ENCODE measurements at places on chromosomes 3 and 15. TPM values are rescaled to one million over a fixed set of nuclear protein-coding genes. Genes with fewer than 3 reads are reported as not detected.

Gene HTR3E
- not detected for total RNA-seq

Gene CKMT1B
- not detected for total RNA-seq

Gene CDC25A
- 10.5 TPM for total RNA-seq

Gene C15orf39
- total RNA-seq, result 19.4 TPM

Gene HEG1
- 76.1 TPM for total RNA-seq

Gene SLC2A2
- total RNA-seq, result not detected

Gene ITIH3
- total RNA-seq, result 10.0 TPM

Gene C3orf62
- 1.5 TPM for total RNA-seq

- DNase-seq, result no peak
- no peaks in the 10 kb centered on the region for H3K36me3 ChIP-seq
- no peak overlapping the region for H3K4me3 ChIP-seq
- H3K27me3 ChIP-seq, result no peaks in the 10 kb centered on the region
Measured at GRCh38 chr15:38864122-38864521, 299.5 kb upstream of the RASGRP1 start.

DNA sequence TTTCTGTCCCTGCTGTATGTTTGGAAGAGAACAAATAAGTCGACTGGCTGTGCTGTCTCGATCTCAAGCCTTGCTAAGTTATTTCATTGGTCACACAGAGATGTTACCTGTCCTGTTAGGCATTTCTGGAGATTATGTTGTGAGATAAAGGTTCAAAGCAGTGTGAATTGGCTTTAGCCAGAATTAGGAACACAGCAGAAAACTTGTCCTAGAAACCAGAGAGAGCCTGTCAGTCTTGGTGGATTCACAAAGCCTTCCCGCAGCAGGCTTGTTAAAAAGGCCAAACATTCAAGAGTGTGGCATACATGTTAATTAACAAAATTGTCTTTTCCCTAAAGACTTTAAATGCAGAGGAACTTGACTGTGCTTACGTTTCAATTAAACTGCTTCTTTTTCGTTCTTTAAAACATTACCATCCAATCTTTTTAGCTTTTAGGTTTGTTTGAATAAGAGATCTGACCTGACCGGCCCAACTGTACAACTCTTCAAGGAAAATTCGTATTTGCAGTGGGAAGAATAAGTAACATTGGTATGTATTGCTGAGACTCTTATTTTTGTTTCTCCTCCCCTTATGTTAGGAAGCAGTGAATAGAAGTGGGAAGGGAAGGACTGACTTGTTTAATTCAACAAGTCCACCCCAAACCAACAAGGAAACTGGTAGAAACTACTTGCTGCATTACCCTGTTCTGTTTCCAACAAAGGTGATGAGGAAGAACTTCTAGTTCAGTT is 25.2 kb downstream of the ABHD2 start:
- H3K36me3 ChIP-seq, result no peaks in the 10 kb centered on the region
- H3K4me1 ChIP-seq, result peaks cover 5% of the 10 kb centered on the region
- DNase-seq, result no peak
- H3K27me3 ChIP-seq, result no peaks in the 10 kb centered on the region

DNA sequence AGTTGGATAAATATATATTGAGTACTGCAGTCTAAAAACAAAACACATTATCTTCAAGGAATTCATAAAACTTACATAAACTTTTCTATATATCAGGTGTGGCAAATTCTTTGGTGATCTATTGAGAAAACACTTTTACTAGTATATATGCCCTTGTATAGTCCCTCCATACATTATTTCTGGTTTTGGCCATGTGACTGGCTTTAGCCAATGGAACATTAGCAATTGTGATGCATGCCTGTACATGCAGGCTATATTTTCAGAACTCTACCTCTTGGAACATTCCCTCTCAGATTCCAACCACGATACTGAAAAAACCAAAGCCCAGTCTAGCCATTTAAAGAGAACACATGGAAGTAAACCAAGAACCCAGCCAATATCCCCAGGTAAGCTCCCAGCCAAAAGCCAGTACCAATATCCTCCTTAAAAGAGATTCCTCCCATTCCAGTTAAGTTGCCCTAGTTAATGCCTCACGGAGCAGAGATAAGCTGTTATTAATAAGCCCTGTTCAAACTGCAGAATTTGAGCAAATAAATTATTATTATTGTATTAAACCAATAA is 152.8 kb downstream of the NEK10 start:
- no peak overlapping the region for H3K4me3 ChIP-seq
- no peak for DNase-seq
- H3K4me1 ChIP-seq, result no peaks in the 10 kb centered on the region
- no peaks in the 10 kb centered on the region for H3K36me3 ChIP-seq
- no peak overlapping the region for H3K27ac ChIP-seq

DNA sequence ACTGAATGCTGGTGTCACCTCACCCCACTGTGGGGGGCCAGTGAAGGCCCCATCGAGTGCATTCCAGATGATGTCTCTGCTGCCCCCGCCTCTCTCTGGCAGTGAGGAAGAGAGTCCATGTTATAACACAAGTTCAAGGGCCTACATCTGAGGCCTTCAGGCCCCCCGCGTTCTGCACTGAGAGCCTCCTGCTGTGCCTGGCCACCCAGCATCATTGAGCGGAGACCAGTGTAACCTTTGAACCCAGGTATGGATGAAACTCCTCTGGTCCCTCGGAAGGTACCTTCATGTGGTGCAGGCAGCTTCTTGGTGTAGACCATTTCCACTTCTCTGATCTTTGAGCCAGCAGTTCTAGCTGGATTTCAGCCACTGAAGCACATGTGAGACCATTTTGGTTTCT is 324.9 kb downstream of the OCA2 start:
- no peak overlapping the region for H3K27ac ChIP-seq
- H3K4me3 ChIP-seq, result no peak overlapping the region
- DNase-seq, result no peak
- no peaks in the 10 kb centered on the region for H3K4me1 ChIP-seq

DNA sequence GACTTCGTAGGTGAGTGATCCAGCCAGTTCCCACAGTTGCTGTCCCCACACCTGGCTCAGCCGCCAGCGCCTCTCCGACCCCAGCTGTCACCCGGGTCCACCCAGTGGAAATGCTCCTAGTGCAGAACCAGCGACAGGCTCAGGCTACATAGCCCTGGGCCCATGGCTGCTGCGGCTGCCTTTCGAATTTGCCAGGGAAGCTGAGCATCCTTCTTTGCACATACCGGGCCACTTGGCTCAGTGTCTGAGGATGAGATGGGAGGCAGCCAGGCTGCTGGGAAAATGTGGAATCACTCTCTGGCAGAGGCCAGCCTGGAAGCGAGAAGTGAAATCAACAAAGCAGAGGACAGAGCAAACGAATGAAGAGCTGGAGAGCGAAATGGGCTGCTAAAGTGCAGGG is 80.1 kb downstream of the ST8SIA2 start:
- H3K4me1 ChIP-seq, result no peaks in the 10 kb centered on the region
- no peaks in the 10 kb centered on the region for H3K36me3 ChIP-seq
- H3K27ac ChIP-seq, result no peak overlapping the region
- no peaks in the 10 kb centered on the region for H3K27me3 ChIP-seq
- no peak overlapping the region for H3K4me3 ChIP-seq
- no peak for DNase-seq

- no peaks in the 10 kb centered on the region for H3K36me3 ChIP-seq
- no peaks in the 10 kb centered on the region for H3K27me3 ChIP-seq
- H3K4me3 ChIP-seq, result no peak overlapping the region
- H3K27ac ChIP-seq, result no peak overlapping the region
- no peaks in the 10 kb centered on the region for H3K4me1 ChIP-seq
- DNase-seq, result peak; percentile 22
Measured at GRCh38 chr3:155391551-155391958, 98.1 kb upstream of the STRIT1 start.

GRCh38 chr3:195058336-195059005 is 212.5 kb downstream of the XXYLT1 start:
- H3K4me3 ChIP-seq, result no peak overlapping the region
- no peaks in the 10 kb centered on the region for H3K27me3 ChIP-seq
- H3K4me1 ChIP-seq, result no peaks in the 10 kb centered on the region
- no peaks in the 10 kb centered on the region for H3K36me3 ChIP-seq
- H3K27ac ChIP-seq, result no peak overlapping the region
- DNase-seq, result no peak

DNA sequence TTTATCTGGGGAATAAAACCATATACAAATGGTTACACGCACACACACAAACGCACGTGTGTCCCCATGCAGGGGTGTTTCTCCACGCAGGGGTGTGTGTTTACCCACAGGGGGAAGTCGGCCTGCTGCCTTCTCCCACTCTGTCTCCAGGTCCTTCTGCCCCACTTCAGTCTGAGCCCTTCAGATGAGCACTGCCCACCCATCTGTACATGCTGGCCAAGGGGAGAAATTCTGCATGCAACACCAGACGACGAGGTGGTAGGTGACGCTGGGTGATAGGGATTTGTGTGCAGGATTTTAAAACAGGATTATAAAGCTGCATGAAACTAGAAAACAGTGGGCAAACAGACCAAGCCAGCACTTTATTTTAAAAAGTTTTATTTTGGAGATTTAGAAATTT is 122.5 kb downstream of the TJP1 start:
- no peak overlapping the region for H3K27ac ChIP-seq
- no peaks in the 10 kb centered on the region for H3K4me1 ChIP-seq
- H3K4me3 ChIP-seq, result no peak overlapping the region
- H3K36me3 ChIP-seq, result no peaks in the 10 kb centered on the region

- H3K4me3 ChIP-seq, result no peak overlapping the region
- H3K27ac ChIP-seq, result peak overlapping the region; percentile 67
- no peaks in the 10 kb centered on the region for H3K36me3 ChIP-seq
Measured at GRCh38 chr15:100111125-100112060, 230.4 kb downstream of the ADAMTS17 start.

DNA sequence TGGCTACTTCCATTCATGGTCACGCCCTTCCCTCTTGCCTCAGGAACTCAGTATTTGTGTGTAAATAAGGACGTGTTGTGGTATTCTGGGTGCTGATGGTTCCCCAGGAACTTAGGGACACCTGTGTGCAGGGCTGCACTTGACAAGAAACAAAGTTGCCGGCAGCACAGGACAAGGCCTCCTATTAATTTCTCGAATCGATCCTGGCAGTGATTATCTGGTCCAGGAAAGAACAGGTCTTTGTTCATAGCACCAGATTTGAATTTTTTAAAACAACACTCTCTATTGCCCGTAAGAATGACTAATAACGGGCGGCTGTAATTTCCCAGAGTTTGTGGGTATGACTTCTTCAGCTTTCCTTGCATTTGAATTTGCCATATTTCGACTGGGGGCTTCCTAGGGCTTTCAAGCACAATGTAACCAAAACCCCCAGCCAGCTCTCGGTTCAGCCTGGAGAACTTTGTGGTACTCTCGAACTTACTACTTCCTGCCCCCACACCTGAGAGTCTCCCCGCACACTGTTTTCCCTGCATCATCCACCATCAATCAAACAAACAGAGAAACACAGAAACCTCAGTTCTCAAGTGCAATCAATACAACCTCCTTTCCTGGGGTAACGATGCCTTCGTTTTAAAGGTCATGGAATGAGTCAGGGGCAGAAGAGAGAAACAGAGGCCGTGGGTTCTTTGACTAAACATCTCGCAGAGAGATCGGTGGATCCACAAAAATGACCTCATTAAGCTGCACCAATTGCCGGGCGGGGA is 241.7 kb upstream of the ICE2 start:
- H3K36me3 ChIP-seq, result no peaks in the 10 kb centered on the region
- DNase-seq, result no peak
- H3K27me3 ChIP-seq, result no peaks in the 10 kb centered on the region
- H3K4me3 ChIP-seq, result no peak overlapping the region

- H3K4me1 ChIP-seq, result no peaks in the 10 kb centered on the region
- no peaks in the 10 kb centered on the region for H3K36me3 ChIP-seq
- no peak overlapping the region for H3K4me3 ChIP-seq
- no peak for DNase-seq
Measured at GRCh38 chr3:107392549-107393165, 15.4 kb downstream of the CCDC54 start.

- no peak overlapping the region for H3K4me3 ChIP-seq
- H3K27ac ChIP-seq, result peak overlapping the region; percentile 50
- no peaks in the 10 kb centered on the region for H3K36me3 ChIP-seq
- peak; percentile 61 for DNase-seq
Measured at GRCh38 chr15:71448688-71449114, 333.4 kb downstream of the THSD4 start.

DNA sequence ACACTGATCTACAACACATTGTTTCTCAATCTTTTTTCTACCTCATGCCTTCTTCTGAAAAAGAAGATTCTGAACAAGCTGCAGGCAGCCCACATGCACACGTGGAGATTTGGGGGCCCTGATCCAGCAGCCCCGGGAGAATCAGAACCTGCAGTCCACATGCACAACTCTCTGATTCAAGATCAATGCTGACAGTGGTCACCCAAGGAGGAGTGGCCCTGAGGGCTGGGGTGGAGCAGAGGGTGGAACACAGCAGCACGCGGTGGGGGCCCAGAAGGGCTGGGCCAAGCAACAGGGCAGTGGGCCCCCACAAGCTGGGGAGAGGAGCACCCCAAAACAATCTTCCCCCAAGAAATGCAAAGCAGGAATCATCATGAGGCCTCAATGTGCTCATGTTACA is 202.1 kb upstream of the NSMCE3 start:
- no peaks in the 10 kb centered on the region for H3K36me3 ChIP-seq
- H3K4me1 ChIP-seq, result no peaks in the 10 kb centered on the region
- H3K4me3 ChIP-seq, result no peak overlapping the region
- H3K27ac ChIP-seq, result no peak overlapping the region
- no peak for DNase-seq
- no peaks in the 10 kb centered on the region for H3K27me3 ChIP-seq

GRCh38 chr15:62057341-62057980 is 2.8 kb downstream of the VPS13C start:
- no peak overlapping the region for H3K27ac ChIP-seq
- H3K4me1 ChIP-seq, result no peaks in the 10 kb centered on the region
- DNase-seq, result no peak
- H3K27me3 ChIP-seq, result no peaks in the 10 kb centered on the region
- H3K36me3 ChIP-seq, result no peaks in the 10 kb centered on the region
- H3K4me3 ChIP-seq, result no peak overlapping the region

- no peaks in the 10 kb centered on the region for H3K27me3 ChIP-seq
- no peak overlapping the region for H3K27ac ChIP-seq
- H3K4me1 ChIP-seq, result no peaks in the 10 kb centered on the region
Measured at GRCh38 chr3:39209329-39209970, 17.1 kb upstream of the XIRP1 start.

DNA sequence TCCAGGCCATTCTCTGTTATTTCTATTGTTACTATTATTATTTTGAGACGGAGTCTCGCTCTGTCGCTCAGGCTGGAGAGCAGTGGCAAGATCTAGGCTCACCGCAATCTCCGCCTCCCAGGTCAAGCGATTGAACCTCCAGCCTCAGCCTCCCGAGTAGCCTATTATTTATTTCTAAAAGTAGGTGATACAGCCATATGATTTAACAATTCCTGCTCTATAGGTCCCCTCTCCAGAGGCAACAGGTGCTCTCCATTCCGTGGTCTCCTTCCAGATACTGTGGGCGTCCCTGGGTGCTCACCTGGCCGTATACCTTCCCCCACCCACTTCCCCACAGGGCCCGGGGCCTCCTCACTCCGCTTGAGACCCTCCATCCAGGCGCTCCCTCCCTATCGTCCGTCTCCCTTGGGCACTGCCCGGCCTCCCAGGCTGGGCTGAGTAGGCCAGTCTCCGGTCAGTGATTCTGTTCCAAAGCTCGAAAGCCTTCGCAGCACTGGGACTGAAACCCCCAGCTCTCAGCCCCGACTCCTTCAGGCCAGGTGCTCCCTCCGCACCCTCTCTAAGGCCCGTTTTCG is 708 bp upstream of the PTPN23 start:
- H3K36me3 ChIP-seq, result no peaks in the 10 kb centered on the region
- peak overlapping the region; percentile 93 for H3K27ac ChIP-seq
- H3K4me3 ChIP-seq, result peak overlapping the region; percentile 71
- no peaks in the 10 kb centered on the region for H3K27me3 ChIP-seq
- H3K4me1 ChIP-seq, result peaks cover 9% of the 10 kb centered on the region

- no peak for DNase-seq
- no peaks in the 10 kb centered on the region for H3K36me3 ChIP-seq
- H3K27ac ChIP-seq, result no peak overlapping the region
- no peaks in the 10 kb centered on the region for H3K27me3 ChIP-seq
- no peak overlapping the region for H3K4me3 ChIP-seq
Measured at GRCh38 chr15:25859838-25860645, 3.1 kb downstream of the ATP10A start.
